Left ventricle myocardium inferior (tissue), 1 donor: ENCODE measurements at places on chromosomes 12 and 14. TPM values are rescaled to one million over a fixed set of nuclear protein-coding genes. Genes with fewer than 3 reads are reported as not detected.

The ZC2HC1C gene
- 10.5 TPM for total RNA-seq

- DNase-seq: no peak
Observed at GRCh38 chr14:23866269-23866668, 87.3 kb upstream of the DHRS4 start.

- no peak for DNase-seq
Observed at GRCh38 chr14:105193916-105194782, 13.0 kb upstream of the NUDT14 start.

GRCh38 chr14:89419973-89420482 is 3.0 kb upstream of the FOXN3 start:
- DNase-seq: no peak

DNA sequence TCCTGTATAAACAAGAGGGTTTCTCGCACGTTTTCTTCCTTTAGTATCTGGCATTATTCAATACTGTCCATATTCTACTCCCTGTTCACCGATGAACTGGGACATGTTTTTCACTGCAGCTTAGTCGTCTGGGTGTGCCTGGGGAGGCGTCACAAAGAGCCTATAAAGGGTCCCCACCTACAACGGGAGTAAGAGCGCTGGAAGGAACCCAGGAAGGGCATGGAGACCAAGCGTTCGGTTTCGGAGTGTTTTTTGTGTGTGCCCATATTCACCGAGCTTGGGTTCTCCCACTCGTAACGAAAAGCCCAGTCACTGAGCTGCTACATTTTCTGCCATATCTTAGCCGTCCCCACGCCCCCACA is 592 bp upstream of the USP15 start:
- DNase-seq: no peak

DNA sequence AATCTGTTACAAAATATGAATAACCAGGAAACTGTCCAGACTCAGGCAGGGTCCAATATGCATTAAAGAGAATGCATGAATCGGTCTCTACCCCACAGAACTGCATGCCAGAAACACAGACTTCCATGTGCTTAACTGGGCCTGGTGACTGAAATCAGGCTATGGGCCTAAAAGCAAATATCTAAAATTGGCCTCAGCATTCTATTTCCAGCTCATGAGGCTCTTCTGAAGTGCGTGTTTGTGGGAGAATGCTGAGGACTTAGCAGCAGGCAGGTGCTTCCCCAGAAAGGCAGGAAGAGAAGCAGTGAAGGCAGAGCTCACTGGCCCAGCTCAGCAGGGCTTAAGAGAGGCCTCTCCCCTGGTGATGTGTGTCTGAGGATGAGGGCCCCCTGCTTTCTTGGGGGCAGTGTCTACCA is 48.5 kb downstream of the ADGRD1 start:
- no peak for DNase-seq

DNA sequence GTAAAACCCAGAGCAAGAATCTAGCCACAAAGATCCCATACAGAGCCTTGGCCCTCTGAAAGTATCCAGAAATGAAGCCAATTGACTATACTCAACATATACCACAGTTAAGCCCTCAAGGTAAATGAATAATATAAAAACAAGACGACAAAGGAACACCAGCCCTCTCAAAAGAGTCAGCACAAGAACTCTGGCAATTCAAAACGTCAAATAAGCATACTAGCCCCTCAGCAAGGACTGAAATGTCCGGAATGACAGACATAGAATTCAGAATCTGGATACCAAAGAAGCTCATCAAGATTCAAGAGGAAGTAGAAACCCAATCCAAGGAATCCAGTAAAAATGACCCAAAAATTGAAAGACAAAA is 49.9 kb downstream of the GTF2A1 start:
- no peak for DNase-seq

DNA sequence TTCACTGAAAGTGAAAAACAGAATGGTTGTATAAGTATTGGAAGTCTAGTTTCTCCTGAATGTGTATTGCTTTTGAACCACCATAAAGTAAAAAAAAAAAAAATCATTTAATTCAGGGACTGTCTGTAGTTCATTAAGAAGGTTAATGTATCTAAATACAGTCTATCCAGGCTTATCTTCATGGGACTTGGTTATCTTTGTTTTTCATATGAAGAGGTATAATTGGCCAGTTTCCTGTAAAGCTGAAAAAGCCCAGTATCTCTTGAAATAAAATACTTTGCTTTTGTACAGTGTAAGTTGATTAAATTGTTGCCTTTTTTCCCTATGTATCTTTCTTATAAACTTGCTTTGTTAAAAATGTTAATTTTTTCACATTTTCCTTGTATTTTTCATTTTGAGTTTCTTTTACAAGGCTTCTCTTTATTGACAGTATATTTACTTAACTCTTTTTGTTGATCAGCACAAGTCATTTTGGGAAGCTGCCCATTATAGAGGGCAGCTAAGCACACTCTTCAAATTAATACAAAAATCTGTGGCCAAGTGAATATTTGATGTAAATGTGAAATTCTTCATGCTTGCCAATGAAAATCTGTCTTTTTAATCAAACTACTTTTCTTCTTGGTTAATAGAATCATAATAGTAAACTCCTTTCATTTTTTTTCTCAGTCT is 156.0 kb downstream of the TMTC3 start:
- no peak for DNase-seq

The PHETA1 gene
- 29.8 TPM for total RNA-seq

GRCh38 chr14:65703996-65704395 is 291.5 kb downstream of the FUT8 start:
- no peak for DNase-seq
